Epithelial cell of prostate (primary cell): ENCODE measurements at places on chromosomes 6 and 20.

GRCh38 chr20:38298768-38299288 is 5.1 kb upstream of the BPI start:
- no peak for DNase-seq

GRCh38 chr20:9179193-9179802 is 110.4 kb downstream of the PLCB4 start:
- no peak for DNase-seq

DNA sequence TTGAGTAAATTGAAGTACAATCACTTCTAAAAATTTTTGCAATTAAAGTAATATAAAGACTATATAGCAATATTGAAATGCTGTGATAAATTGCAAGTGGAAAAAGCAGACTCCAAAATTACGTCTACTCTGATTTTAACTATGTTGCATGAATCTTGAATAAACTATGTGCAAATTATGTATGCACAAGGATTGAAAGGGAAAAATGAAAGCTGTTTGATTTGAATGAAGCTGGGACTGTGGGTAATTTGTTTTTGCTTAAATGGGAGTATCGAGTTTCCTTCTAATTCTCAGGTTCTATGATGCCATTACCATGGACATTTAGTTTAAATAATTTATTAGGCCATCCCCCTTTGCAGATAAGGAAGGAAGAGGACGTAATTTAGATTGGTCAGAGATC is 198.7 kb upstream of the MYLIP start:
- no peak for DNase-seq

GRCh38 chr6:20569000-20569610 is 34.8 kb downstream of the CDKAL1 start:
- peak; percentile 36 for DNase-seq

- DNase-seq: no peak
Measured at GRCh38 chr6:16539086-16539931, 222.0 kb downstream of the ATXN1 start.
